Activated naive CD4-positive, alpha-beta T cell (primary cell): ENCODE measurements at places on chromosomes 5 and 9.

DNA sequence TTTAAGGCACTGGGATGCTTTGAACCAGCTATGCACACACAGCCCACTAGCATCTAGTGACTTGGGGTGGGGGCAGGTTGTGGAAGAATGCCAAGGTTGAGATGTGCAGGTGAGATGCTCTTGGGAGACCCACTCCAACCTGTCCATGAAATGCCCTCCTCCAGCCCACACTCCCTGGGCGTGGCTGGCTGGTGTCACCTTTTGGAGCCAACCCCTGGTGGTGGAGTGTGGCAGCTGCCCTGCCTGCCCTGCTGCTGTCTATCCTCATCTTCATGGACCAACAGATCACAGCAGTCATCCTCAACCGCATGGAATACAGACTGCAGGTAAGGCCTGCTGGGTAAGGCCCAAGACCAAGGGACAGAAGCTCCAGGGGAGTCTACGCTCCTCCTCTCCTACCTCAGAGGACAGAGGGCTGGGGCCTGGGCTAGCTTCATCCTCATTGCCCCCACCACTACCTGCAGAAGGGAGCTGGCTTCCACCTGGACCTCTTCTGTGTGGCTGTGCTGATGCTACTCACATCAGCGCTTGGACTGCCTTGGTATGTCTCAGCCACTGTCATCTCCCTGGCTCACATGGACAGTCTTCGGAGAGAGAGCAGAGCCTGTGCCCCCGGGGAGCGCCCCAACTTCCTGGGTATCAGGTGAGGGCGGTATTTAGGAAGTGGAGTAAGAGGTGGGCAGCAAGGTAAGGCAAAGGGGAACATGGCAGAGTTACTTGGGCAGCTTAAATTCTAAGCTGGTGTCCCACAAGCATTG is 7.4 kb downstream of the SLC4A9 start:
- DNase-seq, result no peak

DNA sequence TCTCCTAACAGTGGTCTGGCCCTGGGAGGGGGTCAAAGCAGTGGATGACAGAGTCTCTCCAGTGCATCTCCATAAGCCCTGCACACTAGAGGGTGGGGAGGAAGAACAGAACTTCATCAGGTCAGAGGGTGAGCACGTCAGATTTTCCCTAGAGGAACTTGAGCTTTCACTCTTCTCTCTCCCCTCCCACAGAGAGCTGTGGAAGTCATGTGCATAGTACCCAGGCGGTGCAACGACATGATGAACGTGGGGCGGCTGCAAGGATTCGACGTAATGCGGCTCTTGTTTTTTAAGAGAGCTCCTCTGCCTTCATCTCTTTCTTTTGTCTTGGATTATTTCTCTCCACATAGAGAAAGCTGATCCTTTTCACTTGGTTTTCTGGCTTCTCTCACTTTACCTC is 100.2 kb upstream of the OTULINL start:
- DNase-seq, result no peak

DNA sequence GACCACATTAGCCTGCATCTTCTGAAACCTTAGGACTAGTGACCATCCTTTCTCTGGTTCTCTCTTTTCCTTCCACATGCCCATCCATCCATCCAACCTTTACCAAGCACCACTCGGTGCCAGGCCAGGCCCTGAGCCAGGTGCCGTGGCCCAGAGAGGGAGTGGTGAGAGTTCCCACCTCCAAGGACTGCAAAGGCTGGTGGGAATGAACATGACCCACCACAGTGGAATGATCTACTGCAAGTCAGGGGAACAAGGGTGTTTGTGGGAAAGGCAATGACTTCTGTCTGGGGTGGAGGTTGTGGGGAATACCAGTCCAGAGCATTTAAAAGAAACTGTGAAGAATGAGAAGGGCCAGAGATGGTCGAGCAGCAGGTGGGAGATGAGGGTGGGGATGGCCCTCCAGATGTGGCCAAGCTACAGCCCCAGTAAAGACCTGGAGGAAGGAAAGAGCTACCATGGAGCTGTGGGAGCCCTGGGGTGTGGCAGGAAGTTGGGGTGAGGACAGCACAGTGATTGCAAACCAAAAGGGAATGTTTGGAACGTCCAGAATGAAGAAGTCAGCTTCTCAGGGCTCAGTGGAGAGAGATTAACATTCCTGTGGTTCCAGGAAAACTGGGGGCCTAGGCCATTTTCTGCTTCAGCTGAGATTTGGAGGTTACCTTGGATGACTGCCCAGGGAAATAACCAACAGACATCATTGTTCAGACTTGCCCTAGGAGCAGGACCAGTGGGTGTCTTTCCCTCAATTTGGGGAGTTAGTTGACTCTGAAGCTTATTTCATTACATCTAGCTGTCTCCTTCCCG is 30.7 kb upstream of the CORO2A start:
- no peak for DNase-seq

GRCh38 chr9:86825299-86825698 is 122.0 kb downstream of the GAS1 start:
- DNase-seq, result no peak

DNA sequence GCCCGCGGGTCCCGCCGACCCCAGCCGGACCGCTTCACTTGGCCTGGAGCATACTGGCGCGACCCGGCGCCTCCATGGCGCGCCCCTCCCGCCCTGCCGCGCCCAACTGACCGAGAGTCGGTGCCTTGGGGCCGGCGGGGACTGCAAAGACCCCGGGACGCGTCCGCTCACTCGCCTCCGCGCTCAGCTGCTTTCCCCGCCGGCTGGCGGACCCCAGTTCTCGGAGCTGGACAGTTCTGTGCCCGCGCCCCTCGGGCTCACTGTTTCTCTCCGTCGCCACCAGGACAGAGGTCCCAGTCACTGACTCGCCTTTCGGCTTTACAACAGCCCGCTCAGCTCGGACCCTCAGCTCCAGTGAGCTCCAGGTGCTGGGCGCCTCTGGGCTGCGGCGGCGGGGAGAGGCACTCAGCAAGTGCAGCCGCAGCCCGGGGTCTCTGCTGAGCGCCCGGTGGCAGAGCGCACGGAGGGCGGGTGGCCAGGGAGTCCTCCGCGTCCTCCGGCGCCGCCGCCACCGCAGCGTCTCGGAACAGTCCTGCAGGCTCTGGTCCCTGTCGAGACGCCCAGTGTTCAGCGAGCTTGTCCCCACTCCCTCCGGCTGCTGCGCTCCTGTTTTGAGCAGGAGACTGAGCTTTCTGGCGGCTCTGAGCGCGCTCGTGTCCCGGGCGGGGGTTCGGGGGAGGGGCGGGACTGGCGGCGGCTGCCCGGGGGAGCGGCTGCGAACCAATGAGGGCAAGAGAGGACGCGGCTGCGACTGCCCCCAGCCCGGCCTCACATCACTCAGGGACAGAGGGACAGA is at the start of gene SMIM32:
SMIM32 (minus strand) TSS at position 637 of the 796 bp plus-strand sequence. CDS start 638 bp downstream, outside the sequence.
- no peak for DNase-seq
